ENCODE measurements at places on chromosomes 3 and 15.
A peak's percentile ranks its signal among the peaks of the same experiment; 100 is the strongest.

DNA sequence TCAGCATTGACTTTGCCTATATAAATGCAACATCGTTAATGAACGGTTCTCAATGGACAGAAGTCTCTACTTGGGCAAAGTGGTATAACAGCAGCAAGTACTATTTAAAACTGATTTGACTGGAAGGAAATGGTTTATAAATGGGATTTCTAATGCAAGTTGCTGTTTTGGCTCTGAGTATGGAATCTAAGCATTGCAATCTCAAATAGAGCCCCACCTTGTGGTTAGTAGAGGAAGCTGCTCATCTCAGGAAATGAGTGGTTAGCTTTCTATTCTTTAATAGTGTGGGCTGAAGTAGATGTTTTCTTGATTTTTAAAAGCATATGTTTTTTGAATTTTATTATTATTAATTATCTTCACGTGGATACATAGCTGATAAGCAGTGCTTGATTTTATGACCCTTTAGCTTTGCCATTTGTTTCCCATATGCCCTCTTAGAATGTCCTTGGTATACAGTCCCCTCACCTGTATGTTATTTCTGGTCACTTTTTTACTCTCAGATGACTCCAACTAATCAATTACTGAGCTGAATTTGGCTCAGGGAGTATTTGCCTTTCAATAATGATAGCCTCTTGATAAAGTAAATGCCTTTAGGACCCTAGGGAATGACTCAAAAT, 67.1 kb downstream of the OXSM start:
- DNase-seq, result peak; percentile 43

DNA sequence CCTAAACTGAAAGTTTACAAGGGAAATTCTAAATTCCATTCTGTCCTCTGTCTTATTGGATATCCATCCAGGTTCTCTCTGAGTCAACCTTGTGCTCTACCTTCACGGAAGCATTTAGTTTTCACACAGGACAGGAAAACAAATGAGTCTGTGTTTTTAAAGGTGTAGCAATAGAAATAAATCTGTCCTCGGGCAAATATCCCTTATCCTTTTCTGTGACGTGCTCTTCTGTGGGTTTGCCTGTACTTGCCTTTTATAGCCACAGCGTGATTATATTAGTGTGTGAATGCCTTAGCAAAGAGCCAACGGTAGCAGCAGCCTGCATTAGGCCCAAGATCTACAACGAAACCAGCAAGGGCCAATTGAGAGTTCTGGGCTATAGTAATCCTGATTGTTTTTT, 127.2 kb upstream of the PLSCR5 start:
- no peak for DNase-seq

- peak; percentile 33 for DNase-seq
Observed at GRCh38 chr15:55774113-55774970, 31.4 kb upstream of the PRTG start.

- DNase-seq, result peak; percentile 92
Observed at GRCh38 chr15:40340740-40341400, at the start of gene CCDC9B. Gene CCDC9B (minus strand): TSS chr15:40340939. CDS start chr15:40340819, 120 bp downstream.

DNA sequence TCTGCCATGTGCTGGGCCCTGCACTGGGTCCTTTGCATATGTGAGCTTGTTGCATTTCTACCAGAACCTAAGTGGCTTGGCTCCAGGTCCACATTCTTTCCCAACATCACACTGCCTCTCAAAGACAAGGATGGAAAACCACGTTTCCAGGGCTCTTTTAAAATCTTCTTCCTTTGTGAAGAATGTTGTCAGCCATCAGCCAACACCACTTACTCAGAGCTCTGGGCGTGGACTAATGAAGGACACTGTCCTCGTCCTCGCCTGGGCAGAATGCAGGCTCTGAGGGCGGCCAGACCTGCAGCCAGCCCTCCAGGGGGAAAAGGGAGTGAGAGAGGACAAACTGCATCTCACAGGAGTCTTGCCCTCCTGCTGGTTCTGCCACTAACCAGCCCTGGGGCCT, 49.7 kb downstream of the MAGEF1 start:
- no peak for DNase-seq

GRCh38 chr3:197209366-197210260, 88.8 kb downstream of the DLG1 start:
- no peak for DNase-seq

DNA sequence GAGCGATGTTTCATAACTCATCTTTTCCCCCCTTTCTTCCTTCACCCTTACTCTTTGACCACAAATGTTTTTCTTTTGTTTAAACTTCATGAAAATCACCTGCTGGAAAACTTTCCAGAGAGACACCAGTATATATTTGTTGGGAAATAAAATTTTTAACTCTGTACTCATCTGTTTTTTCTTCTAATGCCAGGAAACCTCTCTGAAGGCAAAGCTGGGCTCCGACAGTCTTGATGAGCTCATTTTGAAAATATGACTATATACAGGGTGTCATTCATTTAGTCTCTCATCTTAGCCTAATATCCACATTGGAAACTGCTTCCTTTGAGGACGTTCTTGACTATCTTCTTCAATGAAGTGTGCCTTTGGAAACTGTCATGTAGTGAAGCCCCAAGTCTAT, 339.6 kb upstream of the ROBO2 start:
- no peak for DNase-seq

GRCh38 chr3:84077479-84077878, 881.3 kb upstream of the CADM2 start:
- no peak for DNase-seq

DNA sequence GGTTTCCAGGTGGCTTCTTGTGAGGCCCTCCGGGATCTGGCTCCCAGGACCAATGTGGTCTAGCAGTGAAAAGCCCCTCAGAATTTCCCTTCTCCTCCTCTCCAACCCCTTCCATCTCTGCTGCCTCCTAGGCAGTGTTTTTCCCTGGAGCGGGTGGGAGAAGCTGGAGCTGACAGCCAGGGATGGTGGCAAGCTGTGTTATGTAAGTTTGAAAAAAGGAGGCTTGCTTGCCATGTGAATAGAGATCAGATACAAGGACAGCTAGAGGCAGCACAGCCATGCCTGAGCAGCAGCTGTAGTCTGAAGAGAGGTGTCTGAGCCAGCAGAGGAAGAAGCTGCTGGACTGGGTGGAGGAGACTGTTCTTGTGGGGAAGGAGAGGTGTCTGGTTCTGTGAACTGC, 20.6 kb downstream of the SNAPC5 start:
- no peak for DNase-seq

- DNase-seq, result no peak
Observed at GRCh38 chr3:25483456-25483855, 55.4 kb downstream of the RARB start.

DNA sequence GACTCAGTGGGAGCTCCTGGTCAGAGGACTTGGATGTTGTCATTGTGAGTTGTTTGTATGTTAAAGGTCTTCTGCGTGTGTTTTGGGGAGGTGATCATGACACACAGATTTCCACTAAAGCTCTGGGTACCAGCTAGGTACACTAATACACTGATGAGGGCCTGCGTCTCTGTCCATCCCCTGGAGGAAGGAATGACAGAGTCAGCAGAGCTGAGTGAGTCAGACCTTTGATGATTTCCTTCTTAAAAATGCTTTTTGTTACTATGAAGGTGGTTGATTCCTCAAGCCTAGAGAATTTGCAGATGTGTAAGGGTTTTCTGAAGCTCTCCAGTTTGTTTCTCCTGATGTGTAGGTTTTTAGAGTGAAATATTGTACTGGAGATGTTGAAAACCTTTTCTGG, 424.1 kb upstream of the TPM1 start:
- peak; percentile 50 for DNase-seq

GRCh38 chr3:150965436-150965835, 7.1 kb downstream of the CLRN1 start:
- DNase-seq, result no peak

DNA sequence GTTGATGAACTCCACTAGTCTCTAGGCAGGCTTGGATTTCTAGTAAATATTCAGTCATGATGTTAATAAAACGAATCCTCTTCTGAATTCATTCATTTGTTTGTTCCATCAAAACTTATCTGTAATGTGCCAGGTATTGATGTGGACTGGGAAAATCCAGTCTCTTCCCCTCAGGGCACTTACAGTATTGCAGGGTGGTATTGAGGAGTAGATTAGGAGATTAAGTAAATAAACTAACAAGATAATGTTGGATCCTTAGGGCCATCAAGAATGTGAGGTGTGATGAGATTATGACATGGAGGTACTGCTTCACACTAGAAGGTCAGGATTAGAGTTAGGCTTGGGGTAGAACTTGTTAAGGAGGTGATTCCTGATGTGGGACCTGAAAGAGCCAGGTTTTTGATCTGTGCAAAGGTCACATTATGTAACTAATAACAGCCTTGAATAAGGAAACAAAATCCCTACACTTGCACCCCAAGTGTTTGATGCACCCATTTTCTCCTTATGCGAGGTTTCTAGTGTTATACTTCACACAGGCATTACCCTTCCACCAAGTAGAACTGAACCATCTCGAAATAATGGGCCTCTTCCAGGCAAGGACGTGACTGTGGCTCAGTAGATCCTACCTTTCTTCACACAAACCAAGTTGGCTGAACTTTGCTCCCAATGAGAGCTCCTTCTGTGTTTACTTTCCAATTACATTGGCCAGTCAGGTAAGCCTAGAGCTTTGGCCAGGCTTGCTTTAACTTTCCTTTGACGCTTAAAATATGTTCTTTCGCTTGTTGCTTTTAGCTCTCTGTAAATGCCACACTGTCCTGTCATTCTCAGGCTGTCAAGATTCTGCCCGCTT, 16.7 kb downstream of the MCTP2 start:
- no peak for DNase-seq

DNA sequence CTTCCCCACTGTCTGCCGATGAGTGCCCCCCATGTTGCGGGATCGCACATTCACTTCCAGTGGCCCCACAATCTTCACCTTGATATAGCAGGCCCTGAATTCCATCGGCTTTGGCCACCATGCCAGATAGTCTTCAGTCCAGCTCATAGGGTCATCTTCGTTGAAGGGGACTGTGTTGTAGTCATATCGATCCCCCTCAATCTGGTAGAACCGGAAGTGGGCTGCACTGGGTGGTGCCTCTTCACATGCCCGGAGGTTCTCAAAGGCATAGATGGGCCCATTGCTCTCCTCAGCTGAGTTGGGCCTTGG, 12.1 kb upstream of the CLPX start:
- no peak for DNase-seq

- no peak for DNase-seq
Observed at GRCh38 chr3:135965129-135965505, 411 bp upstream of the PPP2R3A start.

DNA sequence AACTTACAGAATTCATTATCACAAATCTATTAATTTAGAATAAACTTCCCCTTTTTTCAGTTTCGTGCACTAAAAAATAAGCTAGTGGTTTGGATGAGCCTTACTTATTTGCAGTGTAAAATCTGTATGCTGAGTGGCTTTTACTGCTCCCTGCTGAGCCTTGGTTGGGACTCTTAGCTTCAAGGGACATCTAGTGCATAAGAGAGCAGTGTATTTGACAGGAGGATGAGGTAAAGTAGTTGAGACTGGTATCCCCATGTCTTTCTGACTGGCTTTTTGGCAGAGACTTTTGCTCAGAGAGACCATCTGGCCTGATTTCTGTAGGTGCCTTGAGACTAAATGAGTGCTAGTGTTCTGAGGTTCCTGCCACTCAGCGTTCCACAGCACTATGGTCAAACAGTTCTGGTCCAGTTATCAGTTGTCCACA, 11.8 kb downstream of the CAPN7 start:
- DNase-seq, result no peak

- no peak for DNase-seq
Observed at GRCh38 chr3:52087731-52088130, 31.4 kb upstream of the DUSP7 start.

- DNase-seq, result peak; percentile 8
Observed at GRCh38 chr3:113054552-113054951, 63.8 kb downstream of the GTPBP8 start.

GRCh38 chr15:40338921-40339620, 1.7 kb downstream of the CCDC9B start:
- peak; percentile 94 for DNase-seq

DNA sequence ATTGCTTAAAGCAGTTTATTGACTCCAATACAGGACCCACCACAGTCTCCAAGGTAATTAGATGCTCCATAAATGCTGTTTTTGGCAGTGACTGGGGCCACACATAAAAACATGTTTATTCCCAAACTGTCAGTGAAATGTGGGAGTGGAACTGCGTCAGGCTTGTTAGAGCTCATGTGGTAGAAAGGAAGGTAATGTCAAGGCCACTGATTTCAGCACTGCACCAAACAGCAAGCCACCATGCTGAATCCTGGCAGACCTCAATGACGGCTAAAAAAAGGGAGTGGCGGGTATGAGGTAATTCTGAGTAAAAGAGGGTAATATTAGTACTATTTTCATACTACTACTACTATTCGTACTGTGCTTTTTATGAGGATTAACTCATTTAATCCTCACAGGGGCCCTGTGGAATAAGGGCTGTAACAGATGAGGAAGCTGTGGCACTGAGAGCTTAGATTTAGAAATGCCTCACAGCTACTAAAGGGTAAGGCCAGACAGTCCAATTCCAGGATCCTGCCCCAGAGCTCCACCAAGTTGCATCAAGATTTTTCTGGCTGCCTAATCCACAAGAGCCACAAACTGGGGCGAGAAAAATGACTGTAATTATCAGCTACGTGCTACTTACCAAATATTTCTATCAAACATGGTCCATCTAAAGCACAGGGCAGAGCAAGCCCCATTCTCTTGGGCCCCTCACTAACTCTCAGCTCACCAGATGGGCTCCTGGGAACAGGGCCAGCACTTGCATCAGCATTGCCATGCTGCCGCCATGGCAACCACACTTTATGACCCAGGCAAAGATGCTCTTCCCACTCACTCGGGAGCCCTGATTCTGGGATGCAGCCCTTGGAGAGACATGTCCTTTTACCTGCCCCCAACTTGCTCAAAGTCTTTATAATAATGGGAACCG, 83.6 kb upstream of the SPATA12 start:
- no peak for DNase-seq

- DNase-seq, result no peak
Observed at GRCh38 chr15:20358779-20359414, 182.7 kb downstream of the GOLGA6L6 start.

GRCh38 chr3:41323467-41324155, 124.3 kb downstream of the CTNNB1 start:
- DNase-seq, result no peak

DNA sequence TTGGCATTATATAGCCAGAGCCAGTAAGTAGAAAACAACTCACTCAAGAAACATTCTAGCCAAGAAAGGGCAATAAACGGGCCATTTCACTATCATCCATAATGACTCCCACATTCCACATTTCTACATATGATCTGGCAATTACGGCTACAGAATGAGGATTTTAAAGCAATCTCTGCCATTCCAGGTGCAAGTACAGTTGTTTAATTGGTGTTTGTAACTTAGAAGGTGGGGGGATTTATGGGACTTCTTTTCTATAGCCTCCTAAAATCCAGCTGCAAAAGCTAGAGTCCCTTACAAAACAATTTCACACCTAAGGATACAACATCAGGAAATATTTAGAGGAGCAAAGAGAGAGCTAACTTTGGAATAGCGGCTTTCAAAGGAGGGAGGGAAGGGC, 295.4 kb upstream of the RORA start:
- DNase-seq, result no peak

- no peak for DNase-seq
Observed at GRCh38 chr15:38524156-38524555, 40.5 kb downstream of the RASGRP1 start.

All from hepatic stellate cell (primary cell).